ENCODE measurements at places on chromosomes 12 and 14.
A peak's percentile ranks its signal among the peaks of the same experiment; 100 is the strongest.

DNA sequence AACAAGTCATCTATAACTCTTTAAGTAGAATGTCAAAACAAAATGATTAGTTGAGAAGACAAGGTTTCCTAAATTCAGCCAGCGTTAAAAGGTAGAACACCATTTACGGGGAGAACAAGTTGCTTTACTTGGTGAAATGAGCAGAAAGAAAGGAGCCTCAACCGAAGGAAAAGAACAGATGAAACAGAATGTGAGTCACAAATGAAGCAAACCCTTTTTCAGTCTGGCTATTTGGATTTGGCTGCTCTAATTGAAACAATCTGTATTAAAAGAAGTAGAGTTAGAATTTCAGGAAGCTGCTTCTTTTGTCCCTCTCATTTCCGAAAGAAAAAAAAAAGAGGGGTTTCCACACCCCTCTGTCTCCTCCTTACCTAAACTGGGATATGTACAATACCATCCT is 34.6 kb downstream of the CEP128 start:
- DNase-seq: no peak

DNA sequence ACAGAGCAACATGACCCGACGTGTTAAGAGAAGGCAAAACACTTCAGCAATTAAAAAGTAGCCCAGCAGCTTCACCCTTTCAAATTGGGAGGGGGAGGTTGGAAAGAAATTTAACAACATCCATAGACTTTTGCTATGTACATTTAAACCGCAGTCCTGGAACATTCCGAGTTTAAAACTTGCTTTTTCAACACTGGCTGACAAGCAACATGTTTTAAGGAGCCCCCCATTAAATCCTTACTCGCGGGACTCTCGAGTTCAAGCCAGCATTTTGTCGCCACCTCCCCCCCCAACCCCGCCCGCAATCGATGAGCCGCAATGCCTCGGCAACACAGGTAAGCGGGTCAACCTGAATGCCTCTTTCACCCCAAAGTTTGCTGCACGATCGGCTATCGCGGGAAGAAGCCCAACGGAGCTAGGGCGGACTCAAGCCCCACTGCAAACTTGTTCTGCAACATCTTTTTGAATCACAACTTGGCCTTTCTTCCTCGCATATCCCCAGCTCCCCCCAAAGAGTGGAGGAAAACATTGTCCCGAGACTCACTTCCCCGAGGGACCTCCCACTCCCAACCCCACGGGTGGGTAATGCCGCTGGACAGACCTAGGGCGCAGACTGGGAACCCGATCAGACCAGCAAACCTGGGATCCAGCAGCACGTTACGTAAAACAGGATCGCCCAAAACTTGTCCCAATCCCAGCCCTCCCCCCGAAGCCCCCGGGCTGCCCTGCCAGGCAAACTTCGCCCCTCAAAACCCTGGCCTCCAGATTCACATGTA is 777 bp downstream of the ZFP36L1 start:
- DNase-seq: no peak

GRCh38 chr12:8991371-8992345 is 2.3 kb downstream of the KLRG1 start:
- no peak for DNase-seq

DNA sequence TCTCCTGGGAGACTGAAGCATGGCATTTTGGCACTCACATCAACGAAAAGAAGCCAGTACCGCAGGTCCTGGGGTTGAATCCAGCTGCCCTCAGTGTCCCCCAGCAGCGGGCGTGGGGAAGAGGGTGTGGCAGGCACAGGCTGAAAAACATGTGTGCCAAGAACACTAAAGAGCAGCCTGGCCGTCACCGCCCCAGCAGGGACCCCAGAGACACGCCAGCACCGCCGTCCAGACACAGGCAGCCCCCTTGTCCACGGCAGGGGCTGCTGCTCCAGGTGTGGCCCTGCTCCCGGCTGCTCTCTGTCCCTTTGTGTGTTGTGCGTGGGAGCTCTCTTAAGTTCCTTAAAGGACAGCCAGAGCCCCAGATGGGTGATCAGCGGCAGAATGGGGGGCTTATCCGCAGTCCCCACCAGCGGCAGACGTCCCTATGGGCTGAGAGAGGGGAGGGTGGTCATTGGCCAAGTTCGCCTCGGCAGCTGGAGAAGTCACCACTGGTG is 556 bp downstream of the PHETA1 start:
- peak; percentile 52 for DNase-seq

- DNase-seq: no peak
Observed at GRCh38 chr12:47242426-47242825, 162.7 kb upstream of the AMIGO2 start.

- no peak for DNase-seq
Observed at GRCh38 chr14:26719514-26719913, 121.7 kb upstream of the NOVA1 start.

- peak; percentile 27 for DNase-seq
Observed at GRCh38 chr12:102501773-102502172, 21.4 kb upstream of the IGF1 start.

DNA sequence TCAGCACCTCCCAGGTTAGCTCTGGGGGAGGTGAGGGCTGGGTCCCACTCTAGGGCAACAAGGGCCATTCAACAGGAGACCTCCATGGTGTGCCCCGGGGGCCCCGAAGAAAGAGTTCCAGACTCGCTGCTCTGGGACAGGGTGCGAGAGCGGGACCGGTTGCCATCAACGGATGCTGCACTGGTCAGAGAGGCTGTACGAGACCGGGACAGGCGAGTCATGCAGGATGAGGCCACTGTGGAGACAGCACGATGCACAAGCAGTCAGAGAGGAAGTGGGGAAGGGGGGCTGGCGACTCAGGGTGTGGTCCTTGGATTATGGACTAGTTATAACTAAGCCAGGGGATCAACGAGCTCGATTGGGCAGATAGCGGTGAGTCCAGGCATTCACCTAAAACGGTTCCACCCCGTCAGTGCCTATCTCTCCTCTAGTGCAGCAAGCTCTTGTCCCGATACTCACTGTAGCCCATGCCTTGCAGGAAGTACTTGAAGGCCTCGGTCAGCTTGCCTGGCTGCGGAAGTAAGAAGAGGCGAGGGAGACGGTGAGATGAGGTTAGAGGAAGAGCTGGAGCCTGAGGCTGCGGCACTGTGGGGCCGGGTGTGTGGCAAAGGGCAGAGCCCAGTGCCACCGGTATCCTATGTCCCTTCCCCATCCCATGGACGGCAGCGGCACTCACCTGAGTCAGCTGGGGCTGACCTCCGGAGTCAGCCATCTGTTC is 7.2 kb downstream of the NDRG2 start:
- no peak for DNase-seq

DNA sequence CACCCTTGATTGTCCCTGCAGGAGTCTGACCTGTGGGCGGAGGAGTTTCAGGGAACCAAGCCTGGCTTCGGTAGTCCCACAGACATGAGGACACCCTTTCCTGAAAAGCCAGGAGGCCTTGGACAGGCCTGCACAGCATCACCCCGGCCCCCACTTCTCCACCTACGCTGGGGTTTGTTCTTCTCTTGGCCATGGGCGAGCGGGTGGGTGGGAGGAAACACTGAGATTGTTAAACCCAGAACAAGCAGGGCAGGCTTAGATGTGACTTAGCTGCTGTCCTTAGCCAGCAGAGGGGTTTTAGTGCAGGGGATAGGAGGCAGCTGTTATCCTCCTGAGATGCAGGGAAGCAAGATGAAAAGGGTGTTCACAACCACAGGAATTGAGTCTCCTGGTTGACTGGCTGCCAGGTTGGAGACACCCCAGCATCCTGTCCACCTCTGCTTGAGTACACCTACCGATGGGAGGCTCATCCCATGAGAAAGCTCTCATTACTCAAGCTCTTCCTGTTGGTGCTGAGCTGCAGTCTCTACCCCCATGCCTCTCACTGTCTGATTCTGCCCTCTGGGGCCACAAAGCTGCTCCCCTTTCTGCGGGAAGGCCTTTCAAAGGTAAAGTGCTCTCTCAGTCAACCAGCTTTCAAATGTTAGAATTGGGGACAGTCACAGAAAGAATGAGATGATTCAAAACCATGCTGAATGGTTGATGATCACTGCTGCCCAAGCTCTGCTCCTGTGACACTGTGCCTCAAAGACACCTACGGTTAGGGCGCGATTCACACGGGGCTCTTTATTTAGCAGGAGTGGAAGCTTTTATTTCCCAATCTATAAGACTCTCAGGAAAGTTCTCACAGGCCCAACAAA is 86.3 kb downstream of the IRF2BPL start:
- DNase-seq: peak; percentile 31
